ENCODE measurements at places on chromosomes 7 and 10. TPM values are rescaled to one million over a fixed set of nuclear protein-coding genes. Genes with fewer than 3 reads are reported as not detected.

Gene GNGT1
- polyA plus RNA-seq = not detected

Gene AIFM2
- 1.3 TPM for polyA plus RNA-seq

Gene CTNNA3
- polyA plus RNA-seq = 0.09 TPM

Gene AKR1C4
- not detected for polyA plus RNA-seq

DNA sequence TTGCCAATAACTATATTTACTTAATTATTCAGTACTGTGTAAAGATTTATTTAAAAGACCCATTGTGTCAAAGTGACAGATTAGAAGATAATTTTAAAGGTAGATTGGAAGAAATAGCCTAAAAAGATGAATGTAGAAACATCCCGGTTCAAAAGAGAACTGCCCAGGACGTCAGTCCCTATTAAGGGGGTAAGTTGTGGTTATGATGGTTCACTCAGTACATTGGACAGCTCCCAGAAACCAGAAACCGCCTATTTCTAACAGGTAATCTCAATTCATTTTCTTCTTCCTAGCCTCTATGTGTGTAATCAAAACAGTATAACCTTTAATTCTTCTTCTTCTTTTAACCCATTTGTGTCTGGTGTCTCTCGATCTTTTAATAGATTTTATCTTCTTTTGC, 1.5 kb upstream of the FERD3L start:
- DNase-seq = no peak

- DNase-seq = no peak
These were observed 41.8 kb downstream of the ASZ1 start for GRCh38 chr7:117385363-117386109.

GRCh38 chr7:113015034-113015645, 71.5 kb downstream of the GPR85 start:
- DNase-seq = no peak

DNA sequence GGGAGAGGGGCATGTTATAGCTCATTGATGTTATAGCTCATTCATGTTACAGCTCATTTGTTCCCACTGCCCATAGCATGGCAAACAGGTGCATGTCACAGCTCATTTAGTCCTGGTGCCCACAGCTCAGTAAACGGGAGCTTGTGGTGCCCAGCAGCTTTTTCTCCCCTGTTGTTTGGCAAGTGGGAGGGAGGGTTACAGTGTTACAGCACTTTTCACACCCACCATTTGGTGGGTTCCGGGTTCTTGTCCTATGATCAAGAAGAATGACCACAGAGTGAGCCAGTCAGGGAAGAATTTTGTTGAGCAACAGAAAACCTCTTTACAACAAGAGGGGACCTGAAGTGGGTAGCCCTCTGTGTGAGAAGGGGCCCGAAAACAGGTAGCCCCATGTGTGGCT, 162.8 kb upstream of the CSTF2T start:
- DNase-seq = no peak

DNA sequence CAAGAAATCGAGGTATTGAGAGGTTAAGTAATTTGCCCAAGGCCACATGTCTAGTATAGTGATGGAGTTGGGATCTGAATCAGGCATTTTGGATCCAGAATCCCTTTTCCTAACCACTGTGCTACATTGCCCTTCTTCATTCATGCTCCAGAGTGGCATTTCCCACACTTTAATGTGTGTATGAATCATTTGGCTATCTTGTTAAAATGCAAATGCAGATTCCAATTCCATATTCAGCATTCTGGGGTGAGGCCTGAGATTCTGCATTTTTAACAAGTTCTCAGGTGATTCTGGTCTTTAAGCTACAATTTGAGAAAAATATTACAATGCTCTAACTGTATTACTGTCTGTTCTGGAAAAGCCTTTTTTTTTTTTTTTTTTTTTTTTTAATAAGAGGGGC, 631.3 kb downstream of the PHTF2 start:
- DNase-seq = no peak

DNA sequence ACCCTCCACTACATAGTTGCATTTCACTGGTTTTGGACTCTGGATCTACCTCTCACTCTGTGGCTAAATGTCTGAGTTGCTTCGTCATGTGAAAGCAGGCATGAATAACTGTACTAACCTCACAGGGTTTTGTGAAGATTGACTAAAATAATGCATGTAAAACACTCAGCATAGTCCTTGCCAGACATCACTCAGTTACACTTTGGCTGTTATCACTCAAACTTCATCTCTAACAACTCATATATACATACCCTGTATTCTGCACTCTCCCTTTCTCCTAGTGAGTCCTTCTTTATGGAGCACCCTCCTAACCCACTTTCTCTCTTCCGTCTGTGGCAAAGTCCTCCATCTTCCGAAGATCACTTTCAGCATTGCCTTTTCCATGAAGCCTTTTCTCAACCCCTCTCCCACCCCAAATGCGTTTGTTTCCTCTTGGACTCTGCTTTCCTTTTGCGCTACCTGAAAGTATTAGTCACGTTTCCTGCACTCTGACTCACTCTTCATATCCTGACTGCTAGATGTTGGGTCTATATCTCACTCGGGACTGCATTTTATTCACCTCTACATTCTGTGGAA, 72.6 kb downstream of the OSBPL3 start:
- no peak for DNase-seq

DNA sequence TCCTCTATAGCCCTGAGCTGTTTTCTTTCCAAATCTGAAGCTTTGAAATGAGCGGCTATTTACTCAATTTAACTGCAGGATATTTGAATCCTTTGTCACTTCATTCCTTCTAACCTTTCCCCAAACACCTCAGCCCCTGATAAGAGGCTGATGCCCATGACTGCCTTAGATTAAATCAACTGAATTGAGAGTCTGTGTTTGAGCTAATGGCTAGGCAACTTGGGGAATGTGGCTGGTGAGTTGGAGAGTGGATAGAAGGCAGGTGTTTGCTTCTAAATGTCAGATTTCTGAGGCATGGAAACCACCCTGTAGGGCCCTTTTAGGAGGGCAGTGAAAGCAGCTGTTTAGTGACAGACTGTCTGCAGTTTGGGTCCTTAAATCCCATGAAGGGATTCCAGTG, 759.9 kb downstream of the LRMDA start:
- DNase-seq = no peak

DNA sequence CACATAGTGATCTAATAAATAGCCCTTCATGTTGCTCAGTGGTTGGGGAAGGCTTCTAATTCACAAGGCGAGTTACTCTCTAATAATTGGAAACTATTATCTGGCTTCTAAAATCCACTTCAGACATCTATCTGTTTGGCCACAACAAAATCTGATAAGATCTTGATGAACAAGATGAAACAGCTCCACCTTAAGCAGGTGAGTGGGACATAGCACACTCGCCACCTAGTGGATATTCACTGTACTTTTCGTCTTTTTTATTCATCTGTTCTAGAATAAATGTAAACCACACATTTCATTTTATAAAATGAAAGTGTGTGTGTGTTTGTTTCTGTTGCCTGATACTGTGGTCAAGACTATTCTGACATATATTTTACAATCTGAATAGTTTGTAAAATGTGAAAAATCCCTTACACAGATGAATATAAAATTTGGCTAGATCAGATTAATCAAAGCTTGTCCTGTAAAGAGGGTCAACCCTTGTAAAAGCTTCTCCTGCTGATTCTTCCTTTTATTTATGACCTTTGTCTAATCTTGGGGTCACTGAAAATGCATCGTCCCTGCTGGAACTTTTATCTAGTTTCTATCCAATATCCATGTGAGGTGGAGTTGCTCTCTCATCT, 26.5 kb upstream of the CNTNAP2 start:
- DNase-seq = no peak

GRCh38 chr10:33190406-33190805, 144.1 kb downstream of the NRP1 start:
- DNase-seq = no peak
